ENCODE measurements at places on chromosomes 7 and 10.

- DNase-seq = no peak
Observed at GRCh38 chr10:80474941-80475340, 20.8 kb downstream of the TSPAN14 start.

- no peak for DNase-seq
Observed at GRCh38 chr7:1666823-1667565, 3.1 kb upstream of the ELFN1 start.

DNA sequence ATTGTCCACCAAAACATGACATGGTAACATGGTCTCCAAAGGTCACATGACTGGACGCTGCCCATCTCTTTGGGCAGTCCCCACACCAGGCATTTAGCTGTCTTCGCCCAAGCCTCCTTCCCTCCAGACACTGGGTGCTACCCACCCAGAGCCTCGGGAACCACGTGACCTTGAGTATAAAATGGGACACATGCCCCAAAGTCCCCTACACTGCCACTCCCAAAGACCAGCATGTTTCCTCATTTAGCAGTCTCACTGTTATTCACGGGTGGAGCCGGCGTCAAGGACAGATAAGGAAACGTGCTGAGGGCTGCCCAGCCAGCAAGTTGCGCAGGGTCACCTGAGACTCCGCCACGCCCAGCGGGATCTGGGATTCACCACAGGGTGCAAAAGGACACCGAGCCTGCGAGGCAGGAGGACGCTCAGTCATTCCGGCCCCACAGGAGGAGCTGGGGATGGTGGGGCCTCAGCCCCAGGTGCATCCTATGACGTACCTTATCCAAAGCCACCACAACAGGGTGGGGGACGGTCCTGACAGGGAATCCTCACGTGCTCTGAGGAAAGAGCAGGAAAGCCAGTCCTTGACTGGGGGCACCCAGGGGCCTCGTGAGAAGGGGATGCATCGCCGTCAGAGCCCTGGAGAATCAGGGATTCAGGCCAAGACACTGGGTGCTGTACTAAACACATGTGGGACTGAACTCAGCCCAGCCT is 226.9 kb downstream of the TNS3 start:
- DNase-seq = no peak

DNA sequence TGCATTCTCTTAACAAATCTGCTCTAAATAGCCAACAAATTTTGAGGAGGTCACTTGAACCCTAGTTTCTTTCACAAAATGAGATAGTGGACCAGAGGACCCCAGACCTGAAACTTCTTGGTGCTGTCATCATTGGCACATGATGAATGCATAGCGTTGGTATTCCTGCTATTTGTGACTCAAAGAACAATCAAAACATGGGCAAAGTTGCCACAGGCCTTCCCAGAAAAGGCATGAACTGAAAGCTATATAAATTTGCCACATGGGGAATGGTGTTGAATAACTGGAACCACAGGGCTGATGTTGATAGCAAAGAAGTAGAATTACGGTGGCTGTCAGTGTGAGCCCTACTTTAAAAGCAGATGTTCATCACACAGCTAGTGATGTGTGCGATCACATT is 219.9 kb upstream of the KMT2E start:
- DNase-seq = no peak
